Naive thymus-derived CD8-positive, alpha-beta T cell (primary cell): ENCODE measurements at places on chromosomes 3 and 15. TPM values are rescaled to one million over a fixed set of nuclear protein-coding genes. Genes with fewer than 3 reads are reported as not detected.
A peak's percentile ranks its signal among the peaks of the same experiment; 100 is the strongest.

- no peaks in the 10 kb centered on the region for H3K27me3 ChIP-seq
- no peaks in the 10 kb centered on the region for H3K4me1 ChIP-seq
- H3K36me3 ChIP-seq = peaks cover 11% of the 10 kb centered on the region
- no peak overlapping the region for H3K27ac ChIP-seq
- H3K4me3 ChIP-seq = no peak overlapping the region
Observed at GRCh38 chr3:60363817-60364216, 887.4 kb downstream of the FHIT start.

The CDHR4 gene
- not detected for total RNA-seq

GRCh38 chr3:52809662-52810377, 15.2 kb downstream of the ITIH3 start:
- no peak overlapping the region for H3K4me3 ChIP-seq
- peaks cover 5% of the 10 kb centered on the region for H3K4me1 ChIP-seq
- no peaks in the 10 kb centered on the region for H3K36me3 ChIP-seq
- no peaks in the 10 kb centered on the region for H3K27me3 ChIP-seq

The GP9 gene
- total RNA-seq = not detected

GRCh38 chr15:55873024-55873720, 120.2 kb downstream of the NEDD4 start:
- no peak for DNase-seq
- no peak overlapping the region for H3K27ac ChIP-seq
- no peaks in the 10 kb centered on the region for H3K27me3 ChIP-seq

DNA sequence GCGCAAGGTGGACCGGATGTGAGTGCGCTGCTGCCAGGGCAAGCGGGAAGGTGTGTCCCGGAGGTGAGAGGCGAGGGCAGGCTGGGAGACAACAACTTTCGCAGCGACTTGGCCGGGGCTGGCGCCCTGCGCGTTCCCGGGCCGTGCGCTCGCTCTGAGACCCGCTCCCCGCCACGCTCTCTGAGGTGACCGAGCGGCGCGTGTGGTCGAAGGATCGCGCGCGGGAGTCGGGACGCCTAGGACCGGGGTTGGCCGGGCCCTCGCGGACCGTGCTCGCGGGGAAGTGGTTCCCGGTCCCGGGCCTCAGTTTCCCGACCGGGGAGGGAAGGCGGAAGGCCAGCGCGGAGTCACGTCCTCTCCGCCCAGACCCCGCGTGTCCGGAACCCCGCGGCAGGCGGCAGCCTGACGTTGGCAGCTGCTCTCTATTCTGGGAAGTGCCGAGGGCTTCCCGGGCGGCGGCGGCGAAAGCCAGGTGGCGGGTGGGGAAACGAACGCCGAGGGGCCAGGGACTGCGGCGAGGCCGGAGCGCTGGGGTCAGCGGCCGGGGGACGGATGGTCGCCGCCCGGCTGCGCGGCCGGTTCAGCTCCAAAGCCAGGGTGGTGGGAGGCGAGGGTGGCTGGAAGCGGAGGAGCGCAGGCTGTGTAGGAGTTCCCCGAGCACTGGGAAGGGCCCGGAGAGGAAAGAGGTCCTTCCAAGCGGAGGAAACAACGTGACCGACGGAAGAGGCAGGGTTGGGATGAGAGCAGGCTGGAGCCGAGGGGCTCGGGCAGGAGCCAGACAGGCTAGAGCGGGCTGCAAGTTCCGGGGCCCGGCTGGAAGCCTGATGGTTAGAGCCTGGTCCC, 1.0 kb upstream of the IGF2BP2 start:
- H3K27me3 ChIP-seq = peaks cover 52% of the 10 kb centered on the region
- H3K4me1 ChIP-seq = peaks cover 11% of the 10 kb centered on the region
- H3K27ac ChIP-seq = no peak overlapping the region
- H3K4me3 ChIP-seq = peak overlapping the region; percentile 91

The P3H2 gene
- total RNA-seq = not detected

The CCR8 gene
- not detected for total RNA-seq

The ZFYVE19 gene
- 28.9 TPM for total RNA-seq

- H3K4me3 ChIP-seq = no peak overlapping the region
- no peaks in the 10 kb centered on the region for H3K27me3 ChIP-seq
- H3K4me1 ChIP-seq = no peaks in the 10 kb centered on the region
- H3K36me3 ChIP-seq = no peaks in the 10 kb centered on the region
- no peak overlapping the region for H3K27ac ChIP-seq
Observed at GRCh38 chr3:77321646-77322045, 281.7 kb downstream of the ROBO2 start.

DNA sequence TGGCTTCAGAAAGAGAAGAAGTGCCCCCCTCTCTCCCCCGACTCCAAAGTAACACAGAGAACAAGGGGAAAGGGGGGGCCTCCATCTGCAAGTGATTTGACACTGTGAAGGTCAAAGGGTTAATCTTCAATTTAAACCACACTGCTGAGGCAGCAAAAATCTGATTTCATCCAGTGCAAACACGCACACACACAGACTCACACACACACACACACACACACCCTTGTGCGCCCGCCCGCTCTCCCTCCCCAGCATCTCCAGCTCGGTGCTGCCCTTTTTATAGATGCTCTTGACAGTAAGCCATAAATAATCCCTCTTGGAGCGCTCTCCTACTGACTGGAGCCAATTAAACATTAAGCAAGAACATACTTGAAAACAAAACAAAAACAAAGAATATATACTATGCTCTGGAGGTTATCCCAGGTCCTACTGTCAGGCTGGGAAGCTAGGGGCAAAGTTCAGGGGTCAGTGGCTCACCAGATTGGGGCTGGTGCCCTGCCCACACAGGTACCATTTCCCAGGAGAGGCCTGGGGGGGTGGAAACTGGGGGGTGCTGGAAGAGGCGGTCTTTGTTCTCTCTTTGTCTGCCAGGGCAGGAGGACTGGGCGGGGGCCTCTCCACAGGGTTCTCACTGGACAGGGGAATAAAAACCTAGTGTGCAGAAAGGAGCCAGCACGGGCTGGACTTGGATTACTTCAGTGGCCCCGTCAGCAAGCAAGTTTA, 16.3 kb downstream of the BMF start:
- H3K4me3 ChIP-seq = no peak overlapping the region
- H3K36me3 ChIP-seq = no peaks in the 10 kb centered on the region
- DNase-seq = no peak

DNA sequence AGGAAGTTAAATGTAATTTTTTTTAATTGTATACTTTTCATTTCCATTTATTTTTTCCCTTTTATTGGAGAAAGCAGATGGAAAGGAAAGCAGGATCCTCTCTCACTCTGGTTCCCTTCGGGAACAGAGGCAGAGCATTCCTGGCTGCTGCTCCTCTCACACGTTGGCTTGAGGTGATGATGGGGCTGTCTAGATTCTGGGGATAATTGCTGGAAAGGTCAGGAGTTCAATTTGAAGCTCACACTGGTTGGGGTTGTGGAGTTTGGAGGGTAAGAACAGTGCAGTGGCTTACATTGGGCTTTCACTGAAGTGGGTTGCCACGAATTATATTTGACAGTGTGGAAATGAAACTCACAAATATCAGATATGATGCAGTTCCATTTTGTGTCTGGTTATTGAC, 57.6 kb downstream of the RARB start:
- no peak for DNase-seq
- no peaks in the 10 kb centered on the region for H3K36me3 ChIP-seq
- H3K4me3 ChIP-seq = no peak overlapping the region
- no peak overlapping the region for H3K27ac ChIP-seq
- H3K4me1 ChIP-seq = no peaks in the 10 kb centered on the region

The ANKUB1 gene
- total RNA-seq = not detected

The PARL gene
- 49.0 TPM for total RNA-seq

- no peak overlapping the region for H3K27ac ChIP-seq
- H3K4me1 ChIP-seq = no peaks in the 10 kb centered on the region
- no peaks in the 10 kb centered on the region for H3K36me3 ChIP-seq
- DNase-seq = no peak
- H3K27me3 ChIP-seq = peaks cover 3% of the 10 kb centered on the region
Observed at GRCh38 chr15:48823237-48823636, 12.4 kb upstream of the CEP152 start.

DNA sequence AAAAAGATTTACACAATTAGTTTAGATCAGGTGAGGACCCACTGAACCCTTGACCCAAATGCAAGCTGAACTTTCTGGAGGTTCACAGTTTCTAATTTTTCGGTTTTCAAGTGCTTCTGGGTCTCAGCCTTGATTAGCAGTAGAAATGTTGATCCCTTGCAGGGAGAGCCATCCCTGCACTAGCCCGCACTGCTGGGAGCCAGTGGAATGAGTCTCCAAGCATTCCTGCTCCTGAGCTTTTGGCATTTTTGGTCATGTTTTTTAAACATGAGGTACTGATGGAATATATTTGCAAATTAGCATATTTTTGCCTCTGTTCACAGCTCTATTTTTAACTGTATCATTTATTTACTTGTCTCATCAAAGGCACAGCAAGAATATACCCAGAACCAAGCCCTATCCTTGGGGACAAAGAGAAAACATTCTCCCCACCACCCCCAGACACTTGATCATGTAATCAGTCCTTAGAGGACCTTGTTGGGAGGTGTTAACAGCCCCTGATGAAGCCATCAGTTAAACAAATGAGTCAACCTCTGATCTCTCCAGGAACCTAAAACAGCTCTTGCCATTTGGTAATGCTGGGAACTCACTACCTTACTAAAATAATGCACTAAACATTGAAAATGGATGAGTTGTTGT, 119.0 kb upstream of the CTDSPL start:
- H3K36me3 ChIP-seq = no peaks in the 10 kb centered on the region
- H3K4me3 ChIP-seq = no peak overlapping the region
- DNase-seq = no peak
- no peaks in the 10 kb centered on the region for H3K4me1 ChIP-seq

GRCh38 chr3:38548154-38548931, 52.2 kb downstream of the EXOG start:
- H3K36me3 ChIP-seq = no peaks in the 10 kb centered on the region
- H3K4me1 ChIP-seq = no peaks in the 10 kb centered on the region
- no peak for DNase-seq
- H3K27me3 ChIP-seq = no peaks in the 10 kb centered on the region
- H3K4me3 ChIP-seq = no peak overlapping the region
- H3K27ac ChIP-seq = no peak overlapping the region

DNA sequence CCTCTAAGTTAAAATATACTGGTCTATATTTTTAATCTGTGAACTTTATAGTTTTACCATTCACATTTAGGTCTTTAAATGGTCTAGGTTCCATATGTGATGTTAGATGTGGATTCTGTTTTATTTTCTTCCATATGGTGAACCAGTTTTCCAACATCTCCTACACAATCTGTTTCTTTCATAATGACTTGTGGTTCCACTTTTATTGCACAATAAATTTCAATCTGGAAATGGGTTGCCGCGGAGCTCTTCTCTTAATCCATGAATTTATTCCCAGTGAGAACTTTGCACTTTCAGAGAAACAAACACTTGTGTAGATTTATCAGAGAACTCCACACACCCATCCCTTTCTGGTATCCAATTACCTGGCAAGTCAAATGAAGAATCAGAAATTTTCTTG, 20.9 kb upstream of the SPPL2A start:
- H3K27ac ChIP-seq = no peak overlapping the region
- no peak for DNase-seq
- H3K36me3 ChIP-seq = no peaks in the 10 kb centered on the region
- no peak overlapping the region for H3K4me3 ChIP-seq
- H3K27me3 ChIP-seq = no peaks in the 10 kb centered on the region

DNA sequence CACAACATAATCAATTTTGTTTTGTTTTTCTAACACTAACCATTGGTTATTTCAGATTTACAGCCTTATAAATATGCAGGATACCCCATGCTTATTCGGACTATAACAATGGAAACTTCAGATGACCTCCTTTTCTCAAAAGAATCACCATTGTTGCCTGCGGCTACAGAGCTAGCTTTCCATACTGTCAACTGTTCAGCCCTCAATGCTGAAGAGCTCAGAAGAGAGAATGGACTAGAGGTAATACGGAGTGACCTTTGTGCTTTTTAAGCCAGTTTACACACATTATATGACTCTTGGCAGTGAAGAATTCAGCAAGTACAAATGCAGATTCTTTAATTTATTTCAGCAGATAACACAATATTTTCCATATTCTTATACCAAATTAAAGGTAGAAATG, 81.8 kb downstream of the DNAJC13 start:
- no peak for DNase-seq
- H3K27ac ChIP-seq = no peak overlapping the region
- H3K27me3 ChIP-seq = no peaks in the 10 kb centered on the region
- H3K36me3 ChIP-seq = peaks cover 83% of the 10 kb centered on the region

GRCh38 chr3:75012791-75013331, 398.4 kb upstream of the CNTN3 start:
- no peaks in the 10 kb centered on the region for H3K36me3 ChIP-seq
- H3K4me3 ChIP-seq = no peak overlapping the region
- no peaks in the 10 kb centered on the region for H3K4me1 ChIP-seq
- no peak for DNase-seq
